ENCODE measurements at places on chromosomes 12 and 14.

DNA sequence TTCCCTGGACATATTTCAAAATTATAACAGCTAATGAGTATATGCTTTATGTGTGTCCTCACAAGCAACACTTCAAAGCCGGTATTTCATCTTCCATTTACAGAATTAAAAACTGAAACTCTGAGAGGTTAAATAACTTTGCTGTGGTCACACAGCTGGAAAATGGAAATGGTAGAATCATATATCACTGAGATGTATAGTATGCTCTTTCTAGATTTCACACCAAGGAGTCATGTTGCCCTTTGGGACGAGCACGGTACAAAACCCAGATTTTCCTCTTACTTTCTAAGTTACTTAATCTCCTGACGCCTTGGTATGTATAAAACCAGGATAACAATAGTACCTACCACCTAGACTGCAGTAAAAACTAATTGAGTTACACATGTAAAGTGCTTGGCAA, 152.6 kb upstream of the GRIP1 start:
- DNase-seq, result no peak

- DNase-seq, result no peak
Measured at GRCh38 chr14:101221549-101222160, 318.1 kb upstream of the RTL1 start.

DNA sequence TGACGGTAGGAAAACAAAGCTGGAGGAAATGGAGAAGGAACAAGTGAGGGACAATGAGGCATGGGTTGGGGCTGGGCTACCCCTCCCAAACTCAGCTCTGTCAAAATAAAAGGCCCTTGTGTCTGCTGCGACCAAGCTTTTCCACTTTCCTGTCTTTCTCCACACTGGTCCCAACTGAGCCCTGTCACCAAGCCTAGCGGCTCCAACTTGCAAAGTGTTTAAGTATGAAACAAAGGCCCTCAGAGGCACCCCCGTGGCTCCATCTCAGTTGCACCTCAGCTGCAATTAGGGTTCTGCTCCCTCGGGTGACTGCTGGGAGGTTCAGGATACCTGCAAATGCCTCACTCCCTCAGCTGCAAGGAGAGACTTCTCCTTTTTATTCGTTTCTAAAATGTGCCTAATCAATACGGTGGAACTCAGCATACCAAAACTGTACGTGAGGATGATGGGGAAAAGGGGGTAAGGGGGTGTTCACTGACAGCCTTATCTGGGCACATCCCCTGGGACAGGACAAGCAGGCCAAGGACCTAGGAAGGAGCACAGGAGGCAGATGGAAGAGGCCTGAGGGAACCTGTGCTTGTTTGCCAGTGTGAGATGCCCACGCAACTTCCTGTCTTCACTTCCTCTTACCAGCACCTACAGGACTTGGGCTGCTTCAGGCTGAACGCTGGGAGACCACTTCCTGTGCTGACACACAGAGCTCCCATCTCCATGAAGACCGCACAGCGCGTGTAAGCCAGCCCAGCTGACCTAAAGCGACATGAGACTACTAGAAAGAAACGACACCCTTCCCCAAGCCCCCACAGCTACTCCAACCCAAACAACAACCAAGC, 8.9 kb downstream of the VAMP1 start:
- DNase-seq, result peak; percentile 72

DNA sequence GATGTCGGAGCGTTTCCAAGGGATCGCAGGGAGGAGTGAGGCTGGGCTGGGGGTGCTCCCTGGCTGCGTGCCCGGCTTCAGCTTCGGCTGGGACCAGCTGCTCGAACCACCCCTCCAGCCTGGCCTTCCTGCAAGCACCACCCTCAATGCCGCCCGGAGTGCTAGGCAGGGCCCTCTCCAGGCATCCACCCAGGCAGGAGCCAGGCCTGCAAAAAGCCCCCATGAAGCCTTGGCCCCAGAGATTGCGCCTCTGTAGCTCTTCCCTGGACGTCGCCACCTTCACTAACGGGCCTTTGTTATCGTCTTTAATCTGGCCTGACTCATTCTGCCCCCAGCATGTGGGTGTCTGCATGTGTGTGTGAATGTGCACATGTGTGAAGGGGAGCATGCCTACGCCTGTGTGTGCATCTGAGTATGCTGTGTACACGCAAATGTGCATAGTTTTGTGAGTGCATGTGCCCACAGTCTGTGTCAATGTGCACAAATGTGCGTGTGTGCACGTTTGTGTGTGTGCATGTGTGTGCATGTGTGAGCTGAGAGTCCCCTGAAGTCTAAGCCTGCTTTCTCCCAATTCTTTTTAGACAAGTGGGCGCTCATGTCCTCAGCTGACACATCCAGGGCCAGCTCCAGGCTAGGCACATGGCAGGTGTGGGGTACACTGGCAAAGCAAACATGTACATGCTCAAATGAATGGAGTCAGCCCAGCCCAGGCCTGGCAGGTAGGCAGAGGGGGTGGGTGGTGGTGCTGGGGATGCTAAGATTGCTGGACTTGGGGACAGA, 195.4 kb upstream of the C14orf180 start:
- DNase-seq, result no peak

DNA sequence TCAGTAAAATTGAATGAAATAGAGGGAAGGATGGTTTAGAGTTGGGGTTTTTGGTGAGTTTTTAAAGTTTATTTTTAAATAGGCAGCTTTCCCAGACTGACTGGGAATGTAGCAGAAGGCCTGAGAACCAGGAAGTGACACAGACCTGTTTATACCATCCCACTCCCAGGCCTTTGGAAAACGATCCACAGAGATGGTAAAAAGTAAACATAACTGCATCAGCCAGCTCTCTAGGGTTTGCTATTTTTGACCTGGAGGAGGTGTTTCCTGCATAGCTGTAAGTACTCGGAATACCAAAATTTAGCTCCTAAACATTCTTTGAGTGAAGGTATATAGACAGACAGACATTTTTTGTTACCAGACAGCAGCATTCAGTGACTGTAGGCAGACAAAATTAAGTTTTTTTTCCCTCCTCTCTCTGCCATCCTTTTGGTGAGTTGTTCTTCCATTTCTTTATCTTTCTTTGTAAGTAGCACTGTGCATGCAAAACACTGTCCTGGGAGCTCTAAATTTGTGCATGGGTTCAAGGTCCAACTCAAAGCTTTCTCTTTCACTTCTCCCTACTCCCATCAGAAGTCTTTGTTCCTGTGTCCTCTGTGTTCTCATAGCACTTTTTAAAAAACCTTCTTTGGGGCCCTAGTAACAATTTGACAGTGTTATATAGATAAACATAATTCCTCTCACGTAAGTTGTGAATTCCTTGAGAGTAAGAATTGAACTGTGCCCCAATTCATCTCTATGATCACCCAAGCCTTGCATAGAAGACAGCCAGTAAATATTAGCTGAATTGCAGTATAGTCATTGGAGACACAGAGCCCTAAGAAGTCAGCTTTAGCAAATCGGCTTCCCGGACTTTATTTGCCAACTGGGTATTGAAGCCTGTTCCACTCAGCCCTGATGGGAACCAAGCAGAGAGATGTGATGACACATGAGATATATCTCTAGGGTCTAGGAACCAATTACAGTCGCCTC, 37.4 kb downstream of the SUSD6 start:
- peak; percentile 44 for DNase-seq

DNA sequence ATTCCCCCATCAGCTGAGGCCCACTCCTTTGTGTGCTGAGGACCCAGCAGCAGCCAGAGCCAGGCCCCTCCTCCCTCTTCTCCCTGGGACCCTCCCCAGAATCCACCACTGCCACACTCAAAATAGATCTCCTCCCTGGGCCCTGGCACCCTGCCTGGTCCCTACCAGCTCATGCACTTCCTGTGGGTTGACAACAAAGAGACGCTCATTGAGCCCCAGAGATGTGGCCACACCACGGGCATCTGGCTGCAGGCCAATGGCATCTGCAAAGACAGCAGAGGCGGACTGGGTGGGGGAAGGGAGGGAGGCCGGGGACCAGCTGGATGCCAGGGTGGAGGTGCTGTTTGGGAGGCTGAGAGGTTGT, 16.0 kb upstream of the ENDOU start:
- no peak for DNase-seq

GRCh38 chr12:31289441-31289840, 36.5 kb downstream of the SINHCAF start:
- no peak for DNase-seq

GRCh38 chr14:87018294-87018693, 974.7 kb downstream of the GALC start:
- DNase-seq, result no peak

DNA sequence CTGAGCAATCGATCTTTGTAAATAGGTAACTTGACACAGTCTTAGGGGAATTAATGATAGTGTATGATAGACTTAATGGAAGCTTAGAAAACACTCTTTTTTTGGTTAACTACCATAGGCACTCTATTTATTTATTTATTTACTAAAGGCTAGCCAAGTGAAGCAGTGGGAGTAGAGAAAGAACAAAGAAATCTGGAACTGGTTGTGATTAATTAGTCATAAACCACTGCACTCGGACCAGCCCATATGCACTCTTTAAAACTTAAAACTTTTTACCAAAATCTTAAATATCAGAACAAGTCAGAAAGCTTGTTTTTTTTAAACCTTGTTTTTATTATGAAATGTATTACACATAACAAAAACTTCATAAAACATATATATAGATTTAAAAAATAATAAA, 49.5 kb upstream of the SRP54 start:
- no peak for DNase-seq

DNA sequence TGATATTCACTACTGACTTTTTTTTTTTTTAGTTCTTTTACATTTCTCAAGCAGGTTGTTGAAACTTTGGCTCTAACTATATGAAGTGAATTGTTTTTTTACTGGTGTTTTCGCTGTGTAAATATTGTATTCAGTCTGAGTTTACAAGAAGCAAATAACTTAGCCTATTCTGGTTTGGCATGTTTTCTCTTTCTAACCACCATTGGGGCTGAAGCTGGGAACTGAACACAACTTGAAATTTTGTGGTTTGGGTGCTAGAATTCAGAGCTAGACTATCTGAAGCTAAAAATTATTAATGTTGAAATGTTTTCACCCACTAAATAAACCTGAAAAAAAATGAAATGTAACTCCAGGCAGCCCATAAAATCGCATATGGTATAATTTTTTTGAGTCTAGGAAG, 37.2 kb downstream of the RAD51B start:
- no peak for DNase-seq

- no peak for DNase-seq
Measured at GRCh38 chr12:131464081-131464480, 246.8 kb upstream of the SFSWAP start.

DNA sequence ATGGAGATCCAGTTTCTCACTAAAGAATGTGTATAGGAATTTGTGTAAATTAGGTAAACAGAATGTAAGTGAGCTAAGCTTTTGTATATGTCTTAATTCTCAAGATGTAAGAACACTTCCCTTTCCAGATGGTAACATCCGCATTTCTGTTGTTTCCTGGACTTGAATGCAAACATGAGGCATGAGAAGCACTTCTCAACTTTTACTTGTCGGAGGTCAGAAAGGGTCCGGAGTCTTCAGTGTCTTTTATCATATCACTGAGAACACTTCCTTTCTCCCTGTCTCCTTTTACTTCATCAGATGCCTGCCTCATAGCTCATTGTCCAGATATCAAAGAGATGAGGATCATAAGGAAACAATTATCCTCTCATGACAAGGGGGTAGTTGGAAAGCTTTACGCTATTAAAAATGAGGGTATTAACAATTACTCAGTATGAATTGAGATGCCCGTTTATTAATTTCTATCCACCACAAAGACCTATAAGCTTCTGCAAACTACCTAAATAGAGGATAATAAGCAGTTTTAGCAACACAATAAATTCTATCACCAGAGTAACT, 214.1 kb upstream of the FLRT2 start:
- no peak for DNase-seq

DNA sequence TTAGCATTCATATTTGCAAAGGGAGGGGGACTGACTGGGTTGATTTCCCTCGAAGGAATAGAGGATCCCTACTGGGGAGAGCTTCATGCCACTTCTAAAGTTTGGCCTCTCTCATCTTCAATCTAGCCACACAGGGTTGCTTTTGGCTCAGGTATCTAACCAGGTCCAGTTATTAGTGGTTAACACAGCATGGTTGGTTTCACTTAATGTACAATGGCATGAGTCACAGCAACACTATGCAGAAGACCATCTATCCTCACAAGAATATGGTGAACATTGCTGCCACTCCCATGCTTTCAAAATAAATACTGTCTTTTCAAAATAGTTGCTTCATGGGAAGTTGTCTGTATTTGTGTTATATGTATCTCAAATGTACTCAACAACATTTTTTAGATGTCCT, 6.6 kb upstream of the RAB3IP start:
- no peak for DNase-seq

- no peak for DNase-seq
Measured at GRCh38 chr14:102182936-102183619, 43.4 kb downstream of the WDR20 start.

GRCh38 chr14:42057111-42057510, 450.4 kb downstream of the LRFN5 start:
- no peak for DNase-seq

- no peak for DNase-seq
Measured at GRCh38 chr14:87405563-87405962, 587.4 kb downstream of the GALC start.

GRCh38 chr12:46386877-46387629, 14.5 kb upstream of the SLC38A2 start:
- no peak for DNase-seq

- peak; percentile 80 for DNase-seq
Measured at GRCh38 chr12:56078931-56079722, 838 bp upstream of the ERBB3 start.

- no peak for DNase-seq
Measured at GRCh38 chr14:75609116-75609515, 30.7 kb downstream of the FLVCR2 start.

DNA sequence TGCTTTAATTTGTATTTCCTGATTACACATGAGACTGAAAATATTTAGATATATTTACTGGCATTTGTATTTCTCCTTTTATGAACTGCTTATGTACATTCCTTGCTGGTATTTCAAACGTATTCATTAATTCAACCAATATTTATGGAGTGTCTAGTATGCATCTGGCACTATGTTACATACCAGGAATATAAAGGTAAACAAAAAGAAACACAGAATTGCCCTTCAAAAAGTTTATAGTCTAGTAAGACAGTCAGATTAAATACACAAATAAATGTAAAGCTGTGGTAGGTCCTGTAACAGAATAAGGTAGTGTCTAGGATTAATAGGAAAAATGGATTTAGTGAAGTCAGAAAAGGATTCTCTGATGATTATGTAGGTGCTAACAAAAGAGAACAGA, 87.5 kb downstream of the PPP1R12A start:
- no peak for DNase-seq

- no peak for DNase-seq
Measured at GRCh38 chr12:117580718-117581062, 219.3 kb upstream of the NOS1 start.

DNA sequence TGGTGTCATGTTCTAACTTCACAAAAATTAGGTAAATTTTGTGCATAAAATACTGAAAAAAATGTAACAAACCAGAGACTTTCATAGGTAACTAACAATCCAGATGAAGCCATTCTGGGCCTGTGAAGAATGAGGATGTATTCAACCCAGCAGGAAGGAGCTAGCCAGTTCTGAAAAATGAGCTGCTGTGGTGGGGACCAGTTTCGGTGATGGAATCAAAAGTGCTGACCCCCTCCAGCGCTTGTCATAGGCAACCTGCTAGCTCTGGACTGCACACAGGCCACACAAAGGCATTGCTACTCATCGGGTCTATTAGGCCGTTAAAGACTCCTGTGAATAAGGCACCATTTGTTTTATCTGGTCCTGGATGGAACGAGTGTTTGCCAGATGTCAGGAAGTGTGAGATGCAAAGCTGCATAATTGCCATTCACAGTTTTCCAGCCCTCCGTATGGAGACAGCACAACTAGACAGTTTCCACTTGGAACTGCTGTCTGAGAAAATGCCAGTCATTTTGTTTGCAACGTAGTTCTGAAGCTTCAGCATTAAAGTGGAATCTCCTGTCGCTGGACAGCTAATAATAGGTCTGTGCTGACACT, 3.3 kb upstream of the RIMBP2 start:
- DNase-seq, result no peak

GRCh38 chr12:109863847-109864712, 16.3 kb downstream of the GLTP start:
- DNase-seq, result no peak

Data from GM19239 (cell line).